ENCODE measurements at places on chromosomes 4 and X. TPM values are rescaled to one million over a fixed set of nuclear protein-coding genes. Genes with fewer than 3 reads are reported as not detected.

MCTS1 gene
- total RNA-seq: 26.7 TPM

AKAP4 gene
- not detected for total RNA-seq

MAGEA2B gene
- total RNA-seq: not detected

COL25A1 gene
- 8.1 TPM for total RNA-seq

GRCh38 chrX:70901465-70901864 lies 7.0 kb downstream of the TEX11 start:
- no peak overlapping the region for H3K27ac ChIP-seq
- no peak overlapping the region for H3K4me3 ChIP-seq
- no peaks in the 10 kb centered on the region for H3K4me1 ChIP-seq

GRCh38 chr4:186684889-186685309 lies 38.8 kb downstream of the FAT1 start:
- H3K36me3 ChIP-seq: no peaks in the 10 kb centered on the region
- H3K27ac ChIP-seq: no peak overlapping the region
- peaks cover 3% of the 10 kb centered on the region for H3K4me1 ChIP-seq
- no peak for DNase-seq
- H3K27me3 ChIP-seq: no peaks in the 10 kb centered on the region
- no peak overlapping the region for H3K4me3 ChIP-seq

DNA sequence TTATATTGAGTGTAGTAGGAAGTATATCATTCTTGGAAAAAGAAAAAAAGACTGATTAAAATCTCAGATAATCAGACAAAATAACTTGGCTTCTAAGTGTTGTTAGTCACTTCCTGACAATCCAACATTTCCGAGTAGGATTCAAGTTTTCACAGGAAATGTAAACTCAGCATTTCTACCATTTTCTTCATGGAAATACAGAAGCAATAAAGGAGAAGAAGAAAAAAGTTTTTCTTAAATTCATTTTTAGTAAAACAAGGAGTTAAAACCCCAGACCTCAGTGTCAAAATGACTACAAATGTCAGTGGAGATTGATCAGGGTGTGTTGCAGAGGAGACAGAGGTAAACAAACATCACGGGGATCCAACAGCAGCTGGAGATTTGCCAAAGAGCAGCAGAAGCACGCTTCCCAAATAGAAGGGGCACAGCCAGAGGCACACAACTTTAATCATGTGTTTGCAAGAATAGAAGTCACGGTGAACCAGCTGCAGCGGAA lies 129.3 kb upstream of the FAM9B start:
- no peak overlapping the region for H3K4me3 ChIP-seq
- no peak for DNase-seq
- peaks cover 3% of the 10 kb centered on the region for H3K4me1 ChIP-seq
- no peaks in the 10 kb centered on the region for H3K36me3 ChIP-seq
- no peak overlapping the region for H3K27ac ChIP-seq

DNA sequence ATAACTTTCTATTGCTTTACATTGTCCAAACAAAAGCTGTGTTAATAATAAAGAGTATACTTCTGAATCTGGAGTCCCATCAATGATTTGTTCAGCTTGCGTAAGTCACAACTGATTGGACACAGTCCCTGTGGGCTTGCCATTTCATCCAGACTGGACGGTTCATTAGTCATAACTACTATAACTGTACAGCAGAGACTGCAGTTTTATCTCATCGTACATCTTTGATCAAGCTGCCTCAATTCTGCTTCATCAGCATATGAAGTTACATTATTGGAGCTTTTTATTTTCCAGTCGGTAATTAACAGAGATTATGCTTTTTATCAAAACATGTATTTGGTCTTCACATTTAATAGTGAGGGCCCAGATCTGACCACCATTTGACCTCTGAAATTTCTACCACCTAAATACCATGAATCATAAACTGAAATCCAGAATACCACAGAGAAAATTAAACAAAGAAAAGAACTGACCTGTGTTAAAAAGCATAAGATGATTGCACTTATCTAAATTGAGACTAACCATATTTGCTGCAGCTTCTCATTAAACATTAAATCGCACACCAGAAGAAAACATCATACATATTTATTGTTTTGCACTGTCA lies 12.5 kb upstream of the MAB21L2 start:
- no peaks in the 10 kb centered on the region for H3K27me3 ChIP-seq
- H3K4me3 ChIP-seq: no peak overlapping the region
- H3K27ac ChIP-seq: no peak overlapping the region
- DNase-seq: no peak

- H3K27ac ChIP-seq: no peak overlapping the region
- no peaks in the 10 kb centered on the region for H3K36me3 ChIP-seq
- H3K4me3 ChIP-seq: no peak overlapping the region
- no peaks in the 10 kb centered on the region for H3K4me1 ChIP-seq
Measured at GRCh38 chr4:92969650-92970379, 666.0 kb downstream of the GRID2 start.

GRCh38 chr4:83724485-83725335 lies 188.8 kb downstream of the GPAT3 start:
- H3K27ac ChIP-seq: no peak overlapping the region
- no peak overlapping the region for H3K4me3 ChIP-seq
- no peaks in the 10 kb centered on the region for H3K4me1 ChIP-seq
- peaks cover 2% of the 10 kb centered on the region for H3K27me3 ChIP-seq
- H3K36me3 ChIP-seq: no peaks in the 10 kb centered on the region
- DNase-seq: no peak

DNA sequence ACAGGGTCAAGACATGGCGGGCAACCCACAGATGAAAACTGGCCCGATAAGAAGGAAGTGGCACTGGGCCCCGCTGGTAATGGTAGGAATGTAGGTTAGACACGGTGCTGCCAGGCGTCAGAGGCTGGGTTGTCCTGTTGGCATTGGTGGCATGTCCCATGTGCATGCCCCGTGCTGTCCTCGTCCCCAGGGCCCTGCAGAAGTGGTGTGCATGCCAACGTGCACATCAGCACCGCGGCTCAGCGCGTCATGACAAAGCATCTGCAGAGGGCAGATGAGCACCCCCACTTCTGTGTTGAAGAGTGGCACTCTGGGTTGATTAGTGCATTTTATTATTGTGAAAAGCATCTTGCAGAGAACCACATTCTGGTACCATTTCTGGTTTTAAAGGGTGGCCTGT lies 35.6 kb downstream of the NELFA start:
- H3K4me1 ChIP-seq: no peaks in the 10 kb centered on the region
- DNase-seq: peak; percentile 32
- no peaks in the 10 kb centered on the region for H3K36me3 ChIP-seq
- H3K27me3 ChIP-seq: no peaks in the 10 kb centered on the region

DNA sequence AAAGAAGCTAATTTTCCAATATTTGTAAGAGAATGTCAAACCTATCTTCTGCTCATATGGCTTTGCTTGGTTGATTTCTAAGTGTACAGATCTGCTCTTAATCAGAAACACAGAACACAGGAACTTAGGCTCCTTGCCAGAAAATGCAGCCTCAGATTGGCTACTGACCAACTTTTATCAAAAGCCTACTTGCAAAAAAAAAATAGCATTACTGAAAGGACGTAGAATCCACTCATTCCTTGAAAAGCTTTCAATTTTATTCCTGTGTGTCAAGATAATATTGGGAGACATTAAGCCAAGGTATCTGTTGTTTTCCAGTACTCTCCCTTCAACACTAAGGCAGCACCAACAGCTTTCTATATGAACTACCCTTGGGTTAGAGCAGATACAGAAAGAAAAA lies 127.6 kb upstream of the INTU start:
- no peak overlapping the region for H3K4me3 ChIP-seq
- no peak for DNase-seq
- no peaks in the 10 kb centered on the region for H3K27me3 ChIP-seq

GRCh38 chr4:6815029-6815836 lies 32.7 kb downstream of the KIAA0232 start:
- H3K36me3 ChIP-seq: no peaks in the 10 kb centered on the region
- no peaks in the 10 kb centered on the region for H3K27me3 ChIP-seq
- no peaks in the 10 kb centered on the region for H3K4me1 ChIP-seq
- no peak for DNase-seq

GRCh38 chrX:140664939-140665338 lies 44.6 kb upstream of the LINC00632 start:
- no peak for DNase-seq
- no peaks in the 10 kb centered on the region for H3K27me3 ChIP-seq
- H3K4me1 ChIP-seq: no peaks in the 10 kb centered on the region
- H3K36me3 ChIP-seq: no peaks in the 10 kb centered on the region

- no peaks in the 10 kb centered on the region for H3K36me3 ChIP-seq
- H3K27me3 ChIP-seq: no peaks in the 10 kb centered on the region
- H3K27ac ChIP-seq: no peak overlapping the region
- H3K4me3 ChIP-seq: no peak overlapping the region
- DNase-seq: no peak
Measured at GRCh38 chr4:84535901-84536300, 36.8 kb upstream of the NKX6-1 start.

DNA sequence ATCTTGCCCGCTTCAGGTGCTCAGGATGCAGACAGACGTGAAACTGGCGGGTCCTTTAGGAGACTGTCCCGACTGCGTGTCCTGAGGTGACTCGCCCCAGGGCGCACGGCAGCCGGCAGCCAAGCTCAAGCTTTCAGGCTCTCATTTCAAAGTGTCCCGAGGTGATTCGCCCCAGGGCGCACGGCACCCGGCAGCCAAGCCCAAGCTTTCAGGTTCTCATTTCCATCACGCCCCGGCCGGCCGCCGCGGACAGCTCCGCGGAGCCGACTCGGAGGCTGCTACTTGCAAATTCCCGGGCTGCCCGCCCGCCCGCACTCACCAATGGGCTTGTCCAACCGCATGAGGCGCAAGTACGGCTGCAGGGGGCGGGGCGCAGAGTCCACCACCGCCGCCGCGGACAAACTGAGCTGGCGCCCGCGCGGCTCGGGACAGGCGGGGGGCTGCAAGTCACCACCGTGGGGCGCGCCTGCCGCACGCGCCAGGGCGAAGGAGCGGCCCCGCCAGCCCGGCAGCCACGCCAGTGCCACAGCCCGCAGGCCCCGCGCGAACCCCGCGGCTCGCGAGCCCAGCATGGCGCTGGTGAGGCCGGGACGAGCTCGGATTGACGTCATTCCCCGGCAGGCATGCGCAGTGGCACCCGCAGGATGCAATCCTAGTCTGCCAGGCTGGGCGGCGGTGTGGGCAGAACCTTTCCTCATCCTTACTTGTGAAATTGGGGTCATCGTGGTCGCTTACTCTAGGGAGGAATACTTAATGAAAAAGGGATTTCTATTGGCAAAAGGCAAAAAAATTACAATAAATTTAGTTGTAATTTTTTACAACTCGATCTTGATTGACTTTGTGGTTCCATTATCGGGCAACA lies at the start of gene COQ2:
TSS of gene COQ2 (minus strand) at position 606 of the 862 bp plus-strand sequence. CDS start at position 572, 34 bp downstream.
- no peaks in the 10 kb centered on the region for H3K27me3 ChIP-seq
- peak within 1 kb of the TSS; percentile 32 for H3K27ac ChIP-seq
- H3K4me3 ChIP-seq: peak within 1 kb of the TSS; percentile 70
- H3K4me1 ChIP-seq: no peaks in the 10 kb centered on the region

DNA sequence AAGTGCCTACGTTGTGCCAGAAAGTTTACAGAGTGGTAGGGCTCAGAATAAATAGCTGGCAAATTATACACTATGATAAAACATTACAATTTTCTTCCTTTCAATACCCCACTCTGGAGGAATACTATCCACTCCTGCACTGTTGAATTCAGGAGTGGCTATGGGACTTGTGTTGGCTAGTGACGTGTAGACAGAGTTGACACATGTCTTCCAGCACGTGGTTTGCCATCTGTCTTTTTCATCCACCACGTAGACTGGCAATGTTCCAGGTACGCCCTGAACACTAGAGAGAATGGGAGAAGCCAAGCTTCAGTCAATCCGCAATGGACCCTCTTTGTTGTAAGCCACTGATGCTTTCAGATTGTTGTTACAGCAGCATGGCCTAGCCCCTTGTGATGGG lies 168.8 kb upstream of the RBPJ start:
- DNase-seq: no peak
- H3K27ac ChIP-seq: no peak overlapping the region
- H3K4me1 ChIP-seq: no peaks in the 10 kb centered on the region
- peaks cover 3% of the 10 kb centered on the region for H3K27me3 ChIP-seq
- no peaks in the 10 kb centered on the region for H3K36me3 ChIP-seq

- DNase-seq: no peak
- no peak overlapping the region for H3K4me3 ChIP-seq
- H3K4me1 ChIP-seq: peaks cover 3% of the 10 kb centered on the region
- no peaks in the 10 kb centered on the region for H3K27me3 ChIP-seq
- H3K36me3 ChIP-seq: no peaks in the 10 kb centered on the region
Measured at GRCh38 chr4:123380728-123381716, 15.6 kb upstream of the SPRY1 start.

DNA sequence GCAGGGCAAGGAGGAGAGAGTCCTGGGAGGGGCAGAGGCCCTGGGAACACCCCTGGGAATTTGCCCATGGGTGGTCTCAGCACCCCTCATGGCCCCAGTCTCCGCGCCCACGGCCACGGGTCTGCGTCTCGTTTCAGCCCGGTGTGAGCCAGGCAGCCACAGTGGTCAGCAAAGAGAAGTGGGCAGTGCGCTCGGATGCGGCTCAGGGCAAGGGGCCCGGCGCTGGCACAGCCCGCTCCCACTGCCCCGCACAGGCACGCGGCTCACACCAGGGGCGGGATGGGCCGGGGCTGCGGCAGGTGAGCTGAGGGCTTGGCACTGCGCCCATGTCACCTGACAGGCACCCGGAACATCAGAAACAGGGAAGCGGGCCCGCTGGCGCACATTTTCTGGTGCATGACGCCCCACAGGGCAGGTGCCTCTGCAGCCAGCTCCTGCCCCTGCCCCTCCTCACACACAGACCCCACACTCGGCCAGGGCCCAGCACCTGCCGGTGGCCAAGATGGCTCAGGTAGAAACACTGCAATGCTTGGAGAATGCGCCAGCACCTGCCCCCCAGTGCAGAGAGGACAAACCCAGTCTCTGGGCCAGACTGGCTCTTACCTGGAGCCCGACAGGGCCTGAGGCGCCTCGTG lies 41.9 kb upstream of the MXD4 start:
- H3K36me3 ChIP-seq: no peaks in the 10 kb centered on the region
- H3K4me3 ChIP-seq: no peak overlapping the region
- H3K27ac ChIP-seq: no peak overlapping the region
- H3K4me1 ChIP-seq: no peaks in the 10 kb centered on the region
- DNase-seq: no peak

GRCh38 chr4:138487670-138488069 lies 245.5 kb upstream of the SLC7A11 start:
- no peak for DNase-seq
- no peaks in the 10 kb centered on the region for H3K36me3 ChIP-seq
- no peak overlapping the region for H3K4me3 ChIP-seq
- H3K27me3 ChIP-seq: peaks cover 1% of the 10 kb centered on the region
- no peaks in the 10 kb centered on the region for H3K4me1 ChIP-seq

GRCh38 chr4:2954358-2955185 lies 8.6 kb downstream of the NOP14 start:
- H3K4me1 ChIP-seq: no peaks in the 10 kb centered on the region
- H3K27ac ChIP-seq: no peak overlapping the region
- peaks cover 9% of the 10 kb centered on the region for H3K36me3 ChIP-seq
- no peak overlapping the region for H3K4me3 ChIP-seq
- DNase-seq: no peak

GRCh38 chr4:25058796-25059195 lies 28.1 kb upstream of the LGI2 start:
- no peak overlapping the region for H3K4me3 ChIP-seq
- DNase-seq: no peak
- no peaks in the 10 kb centered on the region for H3K27me3 ChIP-seq
- no peak overlapping the region for H3K27ac ChIP-seq
- no peaks in the 10 kb centered on the region for H3K36me3 ChIP-seq

GRCh38 chr4:37054531-37055077 lies 189.9 kb upstream of the NWD2 start:
- no peak overlapping the region for H3K27ac ChIP-seq
- no peaks in the 10 kb centered on the region for H3K27me3 ChIP-seq
- no peaks in the 10 kb centered on the region for H3K36me3 ChIP-seq
